ENCODE measurements at places on chromosomes 16 and 17.

GRCh38 chr17:45189009-45189408, 27.3 kb downstream of the HEXIM2 start:
- DNase-seq = no peak

DNA sequence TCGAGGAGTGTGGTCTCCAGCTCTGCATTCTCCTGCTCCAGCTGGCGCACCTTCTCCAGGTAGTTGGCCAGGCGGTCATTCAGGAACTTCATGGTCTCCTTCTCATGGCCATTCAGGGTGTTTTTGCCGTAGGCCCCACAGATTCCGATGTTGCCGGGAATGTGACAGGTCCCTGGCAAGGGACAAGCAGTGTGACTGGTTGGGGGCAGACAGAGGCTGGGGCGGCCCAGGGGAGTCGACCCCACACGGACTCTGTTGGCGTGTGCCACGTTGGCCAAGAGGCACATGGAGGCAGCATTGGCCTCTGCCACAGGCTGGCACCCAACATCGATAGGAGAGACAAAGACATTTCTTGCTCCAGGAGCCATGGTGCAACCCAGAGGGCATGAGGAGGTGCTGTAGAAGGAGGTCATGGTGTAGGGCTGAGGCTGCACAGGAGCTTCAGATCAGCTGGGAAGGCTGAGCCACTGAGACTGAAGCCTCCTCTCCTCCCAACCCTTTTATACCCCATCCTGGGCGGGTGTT, at the start of gene KRT37:
Gene KRT37, minus strand, starts transcription at position 475 of the 525 bp plus-strand sequence. Its CDS starts 62 bp downstream, at position 413.
- no peak for DNase-seq

GRCh38 chr16:70572050-70572925, 48.7 kb downstream of the SF3B3 start:
- no peak for DNase-seq

- DNase-seq = no peak
These were observed 15.8 kb upstream of the KANSL1 start for GRCh38 chr17:46208997-46209396.

- no peak for DNase-seq
These were observed 144.8 kb upstream of the CCL2 start for GRCh38 chr17:34110315-34110714.
